Fibroblast of mammary gland (primary cell): ENCODE measurements at places on chromosomes 4 and X.
A peak's percentile ranks its signal among the peaks of the same experiment; 100 is the strongest.

DNA sequence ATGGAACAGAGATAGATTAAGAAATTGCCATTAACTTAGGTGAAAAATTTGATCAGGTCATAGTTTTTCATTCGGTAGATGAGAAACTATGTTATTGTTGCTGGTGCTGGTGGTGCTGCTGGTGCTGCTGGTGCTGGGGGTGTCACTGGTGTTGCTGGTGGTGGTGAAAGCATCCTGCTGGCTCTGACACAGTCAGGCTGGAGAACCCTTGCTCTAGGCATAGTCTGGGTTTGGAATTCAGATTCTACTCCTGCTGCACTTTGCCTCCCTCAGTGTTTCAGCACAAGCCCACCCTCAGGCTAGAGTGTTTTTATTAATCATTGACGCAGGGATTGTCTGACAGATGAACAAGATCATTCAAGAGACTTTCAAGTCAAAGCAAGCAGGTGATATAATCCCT is 80.2 kb downstream of the USP46 start:
- no peak for DNase-seq

DNA sequence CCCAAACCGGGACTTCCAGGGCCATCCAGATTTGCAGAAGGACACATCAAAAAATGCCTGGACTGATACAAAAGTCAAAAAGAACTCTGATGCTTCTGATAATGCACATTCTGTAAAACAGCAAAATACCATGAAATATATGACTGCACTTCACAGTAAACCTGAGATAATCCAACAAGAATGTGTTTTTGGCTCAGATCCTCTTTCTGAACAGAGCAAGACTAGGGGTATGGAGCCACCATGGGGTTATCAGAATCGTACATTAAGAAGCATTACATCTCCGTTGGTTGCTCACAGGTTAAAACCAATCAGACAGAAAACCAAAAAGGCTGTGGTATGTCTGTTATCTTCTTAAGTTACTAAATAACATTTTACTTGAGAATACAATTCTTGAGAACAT is 9.2 kb downstream of the PLK4 start:
- peak; percentile 45 for DNase-seq

DNA sequence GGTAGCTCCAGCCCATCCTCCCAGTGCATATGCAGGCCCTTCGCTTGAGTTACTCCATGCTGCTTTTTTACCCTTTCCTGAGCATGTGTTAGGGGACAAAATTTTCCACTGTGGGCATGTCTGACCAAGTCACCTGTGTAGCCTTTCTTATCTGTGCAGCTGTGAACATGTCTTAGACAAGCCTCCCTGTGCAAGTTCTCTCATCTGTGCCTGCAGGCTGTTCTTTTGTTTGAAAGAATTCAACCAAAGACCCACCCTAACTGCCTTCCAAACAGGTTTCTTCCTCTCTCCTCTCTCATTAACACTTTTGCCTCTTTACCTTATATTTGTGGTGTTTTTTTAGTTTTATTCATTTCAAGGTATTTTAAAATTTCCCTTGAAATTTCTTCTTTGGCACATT is 53.2 kb upstream of the SPIN4 start:
- DNase-seq = no peak

DNA sequence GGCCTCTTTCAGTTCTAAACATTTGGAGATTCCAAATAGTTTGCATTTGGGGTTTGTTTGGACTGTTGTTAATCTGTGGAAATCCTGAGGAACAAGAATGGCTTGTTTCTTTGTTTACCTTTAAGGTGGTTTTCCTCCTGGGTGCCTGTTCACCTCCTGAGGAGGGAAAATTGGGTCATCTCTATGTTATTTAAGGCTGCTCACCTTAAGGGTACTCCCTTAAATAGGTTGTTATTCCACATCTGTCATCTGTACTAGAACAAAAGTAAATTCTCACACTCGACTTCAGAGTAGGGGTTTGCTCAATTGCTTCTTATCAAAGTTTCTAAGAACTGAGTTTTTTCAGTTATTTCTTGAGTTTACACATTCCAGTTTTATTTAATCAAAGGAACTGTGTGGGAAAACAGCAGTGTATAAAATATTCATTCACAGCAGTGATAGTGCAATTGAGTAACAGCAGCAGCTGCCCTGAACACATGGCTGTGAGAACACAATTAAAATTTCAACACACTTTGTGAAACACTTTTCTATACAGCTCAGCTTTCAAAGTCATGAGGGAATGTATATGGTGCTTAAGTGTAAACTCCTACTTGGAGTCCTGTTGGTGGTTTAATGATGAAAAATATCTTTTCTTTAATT is 238.5 kb upstream of the PGRMC2 start:
- DNase-seq = peak; percentile 62

GRCh38 chr4:87856816-87857215 is 24.0 kb downstream of the MEPE start:
- no peak for DNase-seq

- DNase-seq = no peak
Measured at GRCh38 chr4:53500546-53500945, 90.7 kb downstream of the LNX1 start.

DNA sequence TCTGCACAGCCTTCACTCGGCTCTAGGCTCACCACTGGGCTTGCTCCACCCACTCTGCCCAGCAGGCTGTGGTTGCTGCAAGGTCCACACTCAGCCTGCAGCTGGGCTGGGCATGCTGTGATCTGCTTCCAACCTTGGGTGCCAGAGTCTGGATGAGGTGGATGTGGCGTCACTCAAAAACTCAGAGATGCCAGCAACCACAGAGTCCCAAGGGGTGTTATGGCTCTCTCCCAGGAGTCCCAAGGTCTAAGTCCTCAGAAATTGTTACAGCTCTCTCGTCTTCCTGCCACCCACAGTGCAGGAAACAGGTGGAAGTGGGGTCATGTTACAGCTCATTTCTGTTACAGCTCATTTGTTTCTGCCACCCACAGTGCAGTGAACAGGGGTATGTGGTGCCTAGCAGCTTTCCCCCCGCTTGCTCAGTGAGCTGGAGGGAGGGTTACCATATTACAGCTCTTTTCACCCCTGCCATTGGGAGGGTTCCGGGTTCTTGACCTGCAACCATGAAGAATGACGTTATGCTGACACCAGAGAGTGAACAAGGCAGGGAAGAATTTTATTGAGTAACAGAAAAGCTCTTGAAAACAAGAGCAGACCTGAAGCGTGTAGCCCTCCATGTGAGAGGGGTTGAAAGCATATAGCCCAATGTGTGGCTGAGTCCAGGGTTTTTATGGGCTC is 893.9 kb downstream of the PCDH7 start:
- no peak for DNase-seq

GRCh38 chr4:166377578-166377977 is 504.5 kb downstream of the TLL1 start:
- no peak for DNase-seq

DNA sequence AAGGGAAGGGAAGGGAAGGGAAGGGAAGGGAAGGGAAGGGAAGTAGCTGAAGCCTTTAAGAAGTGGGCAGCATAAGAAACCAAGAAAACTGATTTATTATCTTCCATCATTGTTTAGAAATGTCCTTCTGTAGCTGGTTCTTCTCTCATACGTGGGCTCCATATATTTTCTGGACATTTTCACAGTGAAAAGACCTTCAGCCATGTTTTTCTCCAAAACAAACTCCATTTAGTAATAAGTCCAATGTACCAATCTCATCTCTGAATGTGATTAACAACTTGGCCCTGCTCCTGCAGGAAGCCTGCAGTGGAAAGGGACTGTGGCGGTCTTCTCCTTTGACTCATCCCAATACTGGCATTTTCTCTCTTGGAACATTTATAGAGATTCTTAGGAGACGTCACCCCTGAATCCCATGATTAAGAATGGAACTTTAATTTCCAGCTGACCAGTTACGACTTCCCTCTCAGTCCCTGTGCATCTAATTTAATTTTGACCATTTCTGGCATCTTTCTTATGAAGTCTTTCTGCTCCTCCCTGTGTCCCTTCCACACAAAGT is 96.6 kb upstream of the GUCY1A1 start:
- DNase-seq = peak; percentile 92

DNA sequence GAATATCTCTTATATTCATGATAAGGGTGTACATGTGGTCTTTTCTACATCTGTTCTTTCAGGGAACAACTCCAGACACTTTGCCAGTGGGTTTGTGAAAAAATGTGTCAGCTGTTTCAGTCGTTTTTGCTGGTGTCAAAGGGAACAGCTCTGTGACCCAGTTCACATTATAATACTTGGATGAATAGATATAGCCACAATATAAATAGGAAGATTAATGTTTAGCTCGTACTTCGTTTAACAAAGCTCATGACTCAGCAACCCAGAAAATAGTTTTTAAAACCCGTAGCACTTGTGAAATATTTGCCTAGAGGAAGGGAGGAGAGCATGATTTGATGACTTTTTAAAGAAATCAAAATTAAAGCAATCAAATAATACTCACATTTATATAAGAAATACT is 7.9 kb downstream of the LIAS start:
- no peak for DNase-seq

DNA sequence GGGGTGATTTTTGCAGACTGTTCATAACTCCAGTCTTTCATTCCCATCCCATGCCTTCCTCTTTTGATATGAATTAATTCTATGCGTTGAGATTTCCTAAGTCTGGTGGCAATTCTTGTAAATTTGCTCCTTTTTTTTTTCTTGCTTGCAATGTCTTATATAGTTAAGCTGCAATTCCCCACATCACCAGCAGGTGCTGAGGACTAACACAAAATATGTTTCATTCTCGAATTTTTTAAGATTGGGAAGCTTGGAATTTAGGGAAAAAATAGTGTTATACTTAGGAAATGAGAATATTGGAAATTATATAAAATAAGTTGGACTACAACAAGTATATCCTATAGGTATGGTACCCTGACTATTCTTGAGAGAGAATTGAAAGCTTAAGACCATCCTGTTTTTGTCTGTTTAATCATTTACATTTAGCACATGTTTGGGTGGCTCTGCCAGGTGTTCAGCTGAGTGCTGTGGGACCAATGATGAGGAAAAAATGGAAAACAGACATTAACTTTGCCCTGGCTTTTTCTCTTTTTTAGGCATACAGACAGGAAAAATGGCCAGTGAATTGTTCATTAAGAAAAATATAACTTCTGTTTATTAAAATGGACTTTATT is 30.2 kb downstream of the AFF2 start:
- DNase-seq = peak; percentile 35

- no peak for DNase-seq
Measured at GRCh38 chr4:80195441-80196140, 1.7 kb upstream of the PRDM8 start.

DNA sequence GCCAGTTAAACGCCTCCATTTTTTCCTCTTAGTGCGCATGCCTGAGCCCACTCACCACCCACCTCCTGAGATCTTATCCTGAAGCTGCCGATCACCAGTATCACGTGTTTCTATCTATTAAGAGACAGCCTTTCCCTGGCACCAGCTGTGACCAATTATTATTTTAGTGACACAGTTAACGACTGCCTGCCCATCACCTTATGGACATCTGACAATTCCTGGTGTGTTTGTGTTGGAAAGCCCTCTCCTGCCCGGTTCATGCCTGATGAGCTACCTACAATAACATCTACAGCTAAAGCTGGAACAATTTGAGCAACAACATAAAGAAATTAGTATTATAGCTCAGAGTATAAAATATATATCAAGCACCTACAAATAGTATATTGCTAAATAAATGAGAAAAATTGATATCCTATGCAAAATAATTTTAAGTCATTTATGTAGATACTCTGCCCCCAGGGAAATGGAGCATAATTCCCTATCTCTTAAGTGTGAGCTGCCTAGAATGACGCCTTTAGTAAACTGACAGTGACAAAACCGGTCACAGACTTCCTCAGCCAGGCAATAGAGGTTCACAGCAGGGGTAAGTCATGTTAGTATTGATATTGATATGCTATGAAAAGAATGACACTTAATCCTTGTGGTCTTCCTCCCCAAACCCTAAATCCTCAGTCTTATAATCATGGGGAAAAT is 862.2 kb downstream of the TRAM1L1 start:
- DNase-seq = no peak

DNA sequence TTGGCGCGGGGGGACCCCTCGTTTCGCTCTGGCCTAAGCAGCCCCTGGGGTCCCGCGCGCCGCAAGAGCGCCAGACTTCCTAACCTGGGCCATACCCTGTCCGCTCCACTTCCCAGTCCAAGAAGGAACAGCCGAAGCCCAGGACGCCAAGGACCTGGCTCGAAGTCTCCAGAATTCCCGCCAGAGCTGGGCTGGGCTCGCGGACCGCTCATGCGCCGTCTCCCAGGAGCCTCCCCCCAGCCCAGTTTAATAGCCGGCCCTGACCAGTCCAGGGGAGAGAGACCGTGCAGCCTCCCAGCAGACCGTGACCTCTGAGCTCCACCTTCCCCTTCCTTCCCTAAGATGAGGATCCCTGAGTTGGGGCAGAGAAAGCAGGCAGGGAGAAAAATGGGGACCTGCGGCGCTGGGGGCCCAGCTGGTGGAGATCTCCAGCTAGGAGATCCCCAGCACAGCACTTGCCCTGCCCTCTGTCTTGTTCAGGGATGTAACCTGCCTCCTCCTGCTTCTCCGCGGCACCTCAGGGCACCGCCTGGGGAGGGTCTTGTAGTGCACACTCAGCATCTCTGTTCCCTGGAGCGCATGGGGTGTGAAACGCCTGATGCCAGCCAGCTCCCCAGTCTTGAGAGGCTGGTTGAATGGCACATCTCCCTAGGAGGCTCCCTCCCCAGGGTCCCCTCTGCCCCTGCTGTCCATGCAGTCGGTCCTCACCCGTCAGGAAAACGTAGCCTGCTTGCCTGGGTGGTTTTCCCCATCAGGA is 1.2 kb upstream of the LETM1 start:
- DNase-seq = peak; percentile 24

DNA sequence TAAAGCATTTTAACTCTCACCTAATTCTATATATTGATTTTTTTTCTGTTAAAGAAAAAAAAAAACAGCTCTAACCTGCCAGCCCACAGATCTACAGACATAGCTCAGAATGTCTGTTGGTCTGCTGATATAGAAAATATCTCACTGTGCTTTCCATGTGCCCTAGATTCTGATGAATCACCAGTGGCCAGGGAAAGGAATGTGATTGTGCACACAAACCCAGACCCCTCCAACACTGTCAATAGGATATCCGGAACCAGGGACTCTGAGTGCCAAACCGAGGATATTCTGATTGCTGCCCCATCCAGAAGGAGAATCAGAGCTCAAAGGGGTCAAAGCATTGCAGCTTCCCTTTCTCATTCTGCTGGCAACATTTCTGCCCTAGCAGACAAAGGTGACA is 12.1 kb upstream of the SCML1 start:
- DNase-seq = no peak

DNA sequence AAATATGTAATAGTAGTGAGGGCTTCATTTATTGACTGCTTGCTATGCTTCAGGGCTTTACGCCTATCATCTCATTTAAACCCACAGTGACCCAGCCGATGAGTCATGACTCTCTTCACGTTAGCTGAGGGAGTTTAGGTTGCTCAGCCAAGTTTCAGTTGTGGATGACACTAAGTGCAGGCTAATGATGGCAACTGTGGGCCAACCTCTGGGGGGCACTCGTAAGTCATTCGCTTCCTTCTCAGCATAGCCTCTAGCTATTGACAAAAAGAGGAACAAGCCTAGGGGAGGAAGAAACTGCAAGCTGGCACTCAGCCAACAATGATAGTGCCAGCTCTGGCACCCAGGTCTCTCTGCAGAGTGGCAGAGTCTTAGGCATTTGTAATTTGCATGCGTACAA is 325.0 kb downstream of the ARHGAP10 start:
- peak; percentile 80 for DNase-seq

- no peak for DNase-seq
Measured at GRCh38 chr4:110705440-110705782, 82.5 kb upstream of the PITX2 start.

GRCh38 chr4:145154573-145154972 is 25.8 kb downstream of the OTUD4 start:
- peak; percentile 37 for DNase-seq

- DNase-seq = no peak
Measured at GRCh38 chr4:58166490-58166889, 1056.3 kb upstream of the IGFBP7 start.
